ENCODE measurements at places on chromosomes 13 and 19.
A peak's percentile ranks its signal among the peaks of the same experiment; 100 is the strongest.

- no peak for DNase-seq
These were observed 2.0 kb upstream of the PTOV1 start for GRCh38 chr19:49848938-49849337.

GRCh38 chr13:39779337-39780265 is 124.1 kb downstream of the COG6 start:
- peak; percentile 23 for DNase-seq

DNA sequence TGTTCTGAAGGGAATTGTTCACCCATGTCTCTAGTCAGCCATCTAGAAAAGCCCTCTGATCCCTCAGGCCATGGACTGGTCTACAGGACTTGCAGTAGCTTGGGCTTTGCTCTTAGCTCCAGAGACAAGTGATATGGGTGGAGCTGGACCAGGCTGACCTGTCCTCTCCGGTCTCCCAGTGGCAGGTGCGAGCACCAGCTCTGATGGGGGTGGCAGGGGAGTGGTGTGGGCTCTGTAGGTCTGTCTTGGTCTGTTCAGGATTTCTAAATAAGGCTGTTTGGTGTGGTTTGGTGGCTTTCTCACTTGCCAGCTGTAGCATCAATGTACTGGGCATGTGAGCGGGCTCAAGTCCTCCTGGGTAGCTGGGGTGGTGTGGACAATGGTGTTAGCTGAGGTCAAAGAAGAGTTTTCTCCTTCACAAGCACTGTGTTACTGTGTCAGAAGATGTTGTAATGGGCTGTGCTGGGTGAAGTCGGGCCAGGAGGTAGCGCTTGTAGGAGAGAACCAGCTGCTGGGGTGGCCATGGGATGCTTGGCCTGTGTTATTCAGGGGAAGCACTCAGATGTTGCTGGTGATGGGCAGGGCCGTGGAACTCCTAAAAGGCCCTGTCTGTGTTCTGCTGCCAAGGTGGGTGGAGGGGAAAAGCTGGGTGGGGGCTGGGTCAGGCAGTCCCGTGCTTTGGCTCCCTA is 16.9 kb downstream of the GPC6 start:
- no peak for DNase-seq

DNA sequence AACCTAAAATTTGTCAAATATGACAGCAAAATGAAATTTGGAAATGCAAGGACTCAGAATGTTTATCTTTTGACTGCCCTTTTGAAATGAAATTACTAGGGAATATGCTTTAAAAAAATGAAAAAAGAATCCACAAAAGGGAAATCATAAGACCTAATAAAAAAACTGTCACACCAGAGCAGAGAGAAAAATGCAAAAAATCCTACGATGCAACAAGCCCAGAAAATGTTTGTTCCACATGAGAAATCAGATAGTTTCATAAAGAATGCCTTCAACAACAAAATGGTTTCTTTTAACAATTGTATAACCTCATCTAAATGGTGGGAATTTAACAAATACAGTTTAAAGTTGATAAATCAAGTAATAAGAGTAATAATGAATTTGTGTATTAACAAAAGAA is 8.0 kb downstream of the LPAR6 start:
- no peak for DNase-seq

DNA sequence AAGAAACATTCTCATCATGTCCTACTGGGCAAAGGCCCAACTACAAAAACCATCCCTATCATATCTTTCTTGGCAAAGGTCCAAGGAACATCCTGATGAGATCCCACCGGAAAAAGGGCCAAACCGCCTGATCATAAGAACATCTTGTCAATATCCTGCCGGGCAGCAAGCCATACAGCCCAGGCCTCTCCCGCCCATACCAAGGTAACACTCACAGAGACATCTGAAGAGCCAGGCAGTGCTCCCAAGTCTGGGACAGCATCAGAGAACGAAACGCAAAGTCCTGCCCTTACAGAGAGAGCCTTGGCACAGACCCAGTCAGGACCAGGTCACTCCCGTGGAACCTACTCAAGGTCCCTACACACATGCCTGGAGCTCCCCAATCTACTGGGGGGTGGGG is 18.5 kb upstream of the ZNF331 start:
- DNase-seq = no peak

- DNase-seq = no peak
These were observed 180.7 kb downstream of the STK24 start for GRCh38 chr13:98396071-98396710.

DNA sequence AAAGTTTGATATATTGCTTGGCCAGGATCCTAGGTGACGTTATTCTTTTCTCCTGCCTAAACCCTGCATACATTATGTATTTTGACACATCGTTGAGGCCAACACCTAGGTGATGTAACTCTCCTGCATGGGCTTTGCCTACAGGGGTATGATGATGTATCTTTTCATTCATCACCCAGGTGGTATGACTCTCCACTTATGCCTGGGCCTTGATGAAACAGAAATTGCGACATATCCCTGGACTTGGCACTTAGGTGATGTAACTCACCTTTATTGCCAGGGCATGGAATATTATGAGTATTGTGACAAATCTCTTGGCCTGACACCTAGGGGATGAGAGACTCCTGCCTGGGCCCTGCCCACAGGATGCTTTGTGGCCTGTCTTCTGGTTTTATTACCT is 18.5 kb upstream of the ZNF681 start:
- DNase-seq = no peak

GRCh38 chr13:91174886-91175501 is 172.5 kb upstream of the MIR17HG start:
- DNase-seq = no peak

- no peak for DNase-seq
These were observed 40.6 kb downstream of the DPF1 start for GRCh38 chr19:38183251-38183897.

GRCh38 chr13:42656958-42657357 is 83.0 kb downstream of the TNFSF11 start:
- DNase-seq = no peak

GRCh38 chr13:77000475-77000874 is 8.6 kb downstream of the CLN5 start:
- no peak for DNase-seq

DNA sequence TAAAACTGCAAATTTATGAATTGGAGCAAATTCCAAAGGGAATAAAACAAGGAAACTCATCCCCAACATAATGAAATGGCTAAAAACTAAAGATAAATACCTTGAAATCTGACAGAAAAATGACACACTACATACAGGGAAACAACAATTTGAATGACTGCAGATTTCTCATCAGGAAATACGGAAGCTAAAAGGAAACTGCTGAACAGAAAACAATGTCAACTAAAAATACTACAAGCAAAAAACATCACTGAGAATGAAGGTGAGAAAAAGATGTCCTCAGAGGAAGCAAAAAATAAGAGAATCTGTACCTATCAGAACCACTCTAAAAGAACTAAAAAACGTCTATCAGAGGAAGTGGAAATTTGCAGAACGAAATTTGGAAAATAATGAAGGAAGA is 39.5 kb downstream of the ZSWIM9 start:
- DNase-seq = no peak

GRCh38 chr13:35499196-35499662 is 22.7 kb upstream of the MAB21L1 start:
- no peak for DNase-seq

GRCh38 chr13:43127827-43128226 is 104.4 kb downstream of the DNAJC15 start:
- no peak for DNase-seq

DNA sequence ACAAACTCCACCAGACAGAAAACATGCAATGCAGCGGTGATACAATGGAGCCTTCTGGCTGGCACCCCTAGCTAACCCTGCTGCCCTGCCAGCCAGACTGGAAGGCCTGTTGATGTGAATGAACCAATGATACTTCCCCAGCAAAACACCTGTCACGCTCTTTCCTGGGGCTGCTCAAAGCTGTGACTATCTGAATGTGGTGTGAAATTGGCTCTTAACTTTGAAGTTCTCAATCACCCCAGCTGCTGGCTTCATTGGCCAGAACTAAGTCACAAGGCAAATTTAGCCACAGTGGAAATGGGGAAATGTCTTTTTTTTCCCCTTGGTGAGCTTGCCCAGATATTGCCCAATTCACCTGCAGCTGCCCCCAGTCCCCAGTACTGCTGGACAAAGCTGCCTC is 147.3 kb downstream of the SLC7A1 start:
- no peak for DNase-seq

GRCh38 chr19:4327252-4327876 is 11.3 kb downstream of the STAP2 start:
- DNase-seq = peak; percentile 55

DNA sequence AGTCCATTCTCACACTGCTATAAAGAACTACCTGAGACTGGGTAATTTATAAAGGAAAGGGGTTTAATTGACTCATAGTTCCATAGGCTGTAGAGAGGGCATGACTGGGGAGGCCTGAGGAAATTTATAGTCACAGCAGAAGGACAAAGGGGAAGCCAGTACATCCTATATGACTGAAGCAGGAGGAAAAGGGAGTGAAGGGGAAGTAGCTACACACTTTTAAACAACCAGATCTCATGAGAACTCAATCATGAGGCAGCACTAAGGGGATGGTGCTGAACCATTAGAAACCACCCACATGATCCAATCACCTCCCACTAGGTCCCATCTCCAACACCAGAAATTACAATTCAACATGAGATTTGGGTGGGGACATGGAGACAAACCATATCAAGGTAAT is 209.1 kb downstream of the DIAPH3 start:
- DNase-seq = no peak

DNA sequence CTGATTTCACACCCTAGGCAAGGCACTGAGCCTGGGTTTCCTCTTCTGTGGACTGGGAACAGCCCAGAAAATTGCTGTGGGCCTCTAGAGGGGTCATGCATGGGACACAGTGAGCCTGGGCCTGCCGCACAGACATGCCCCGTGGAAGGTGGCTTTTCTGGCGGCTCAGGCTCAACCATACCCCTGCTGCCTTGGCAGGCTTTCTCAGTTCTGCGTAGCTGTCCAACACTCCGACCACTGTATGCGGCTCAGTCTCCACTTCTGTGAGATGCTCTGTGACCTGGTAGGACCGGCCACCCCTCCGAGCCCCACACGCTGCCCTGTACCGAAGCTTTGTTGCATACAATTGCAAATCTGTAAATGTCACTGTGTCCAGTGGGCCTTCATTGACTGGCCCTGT is 126.3 kb downstream of the UQCRFS1 start:
- DNase-seq = no peak

DNA sequence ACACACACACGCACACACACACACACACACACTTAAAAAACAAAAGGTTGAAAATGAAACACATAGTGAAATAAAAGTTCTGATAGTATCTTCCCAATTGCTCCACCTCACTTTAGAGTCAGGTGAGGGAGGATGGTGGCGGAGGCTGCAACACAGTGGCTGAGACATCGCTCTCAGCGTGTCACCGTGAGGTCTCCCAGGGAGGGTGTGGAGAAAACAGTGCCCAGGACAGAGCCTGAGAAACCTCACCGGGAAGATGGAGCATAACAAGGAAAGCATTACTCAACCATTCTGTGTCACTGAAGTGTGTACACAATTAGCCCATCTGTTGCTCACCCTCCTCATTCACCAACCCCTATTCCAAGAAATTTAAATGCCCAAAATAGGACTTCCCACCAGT is 111.4 kb upstream of the USP29 start:
- DNase-seq = no peak

DNA sequence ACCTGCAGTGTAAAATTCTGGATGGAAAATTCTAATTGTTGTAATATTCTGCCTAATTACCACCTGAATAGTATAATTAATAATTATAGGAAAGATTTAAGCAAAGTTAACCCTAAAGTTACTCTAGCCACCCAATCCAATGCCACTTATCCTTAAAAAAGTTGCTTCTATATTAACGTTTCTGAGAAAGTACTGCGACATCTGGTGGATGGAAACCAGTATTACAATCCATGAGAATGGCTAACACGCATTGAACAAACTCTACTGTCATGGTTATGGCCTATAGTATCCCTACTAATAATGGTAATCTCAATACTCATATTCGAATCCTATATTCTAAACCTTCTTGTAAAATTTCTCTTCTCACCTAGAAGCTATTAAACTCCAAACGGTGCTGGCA is 1551.8 kb downstream of the SLITRK1 start:
- DNase-seq = no peak

DNA sequence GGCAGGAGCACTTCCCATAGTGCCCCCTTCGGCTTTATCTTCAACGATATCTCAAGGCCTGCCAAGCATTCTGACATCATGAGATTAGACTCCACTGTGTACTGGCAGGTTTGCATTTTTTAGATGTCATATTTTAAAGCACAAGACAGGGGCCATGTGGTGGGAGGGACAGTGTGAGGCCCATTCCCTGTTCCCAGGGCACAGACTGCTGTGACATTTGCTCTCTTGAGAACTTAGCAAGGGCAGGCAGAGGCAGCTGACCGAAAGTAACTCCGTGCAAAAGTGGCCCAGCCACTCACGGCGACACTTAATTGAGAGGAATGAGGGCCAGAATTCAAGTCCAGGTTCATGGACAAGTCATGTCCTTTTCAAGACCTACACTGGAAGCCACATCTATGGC is 201.8 kb downstream of the COL4A1 start:
- DNase-seq = no peak

DNA sequence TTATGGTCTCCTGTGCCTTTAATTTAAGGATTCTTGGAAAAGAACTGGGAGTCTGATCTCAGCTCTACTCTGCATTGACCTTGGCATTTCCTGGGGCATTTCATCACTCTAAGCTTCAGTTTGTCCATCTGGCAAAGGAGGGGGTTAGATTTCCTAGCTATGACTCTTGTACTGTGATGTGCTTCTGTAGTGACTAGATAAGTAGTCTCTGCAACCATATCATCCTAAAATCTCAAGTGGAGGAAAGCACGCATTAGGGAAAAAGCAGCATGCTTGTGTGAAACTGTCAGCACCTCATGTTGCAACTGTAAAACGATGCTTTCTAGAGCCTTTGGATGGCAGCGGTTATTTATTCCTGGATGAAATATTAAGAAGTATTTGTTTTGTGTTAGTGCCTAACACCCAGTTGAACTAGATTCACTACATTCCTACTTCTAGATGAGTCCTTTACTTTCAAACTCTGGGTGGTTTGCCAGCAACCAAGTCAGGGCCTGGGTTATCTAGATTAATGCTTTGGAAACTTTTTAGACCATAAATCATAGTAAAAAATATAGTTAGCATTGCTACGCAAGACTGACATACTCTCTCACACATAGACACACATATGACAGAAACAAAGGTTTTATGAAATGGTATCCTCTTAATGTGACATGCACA is 6.8 kb downstream of the WDFY2 start:
- DNase-seq = no peak

- DNase-seq = peak; percentile 42
These were observed 4.7 kb downstream of the F7 start for GRCh38 chr13:113110048-113110851.

- DNase-seq = no peak
These were observed 111.1 kb downstream of the COG6 start for GRCh38 chr13:39766464-39767158.

- DNase-seq = no peak
These were observed 169.0 kb upstream of the UFM1 start for GRCh38 chr13:38180670-38181069.

- no peak for DNase-seq
These were observed 15.9 kb downstream of the BCAM start for GRCh38 chr19:44824761-44825160.

GRCh38 chr19:32662186-32662585 is 12.8 kb downstream of the ANKRD27 start:
- no peak for DNase-seq
